ENCODE measurements at places on chromosomes 2 and 18.

DNA sequence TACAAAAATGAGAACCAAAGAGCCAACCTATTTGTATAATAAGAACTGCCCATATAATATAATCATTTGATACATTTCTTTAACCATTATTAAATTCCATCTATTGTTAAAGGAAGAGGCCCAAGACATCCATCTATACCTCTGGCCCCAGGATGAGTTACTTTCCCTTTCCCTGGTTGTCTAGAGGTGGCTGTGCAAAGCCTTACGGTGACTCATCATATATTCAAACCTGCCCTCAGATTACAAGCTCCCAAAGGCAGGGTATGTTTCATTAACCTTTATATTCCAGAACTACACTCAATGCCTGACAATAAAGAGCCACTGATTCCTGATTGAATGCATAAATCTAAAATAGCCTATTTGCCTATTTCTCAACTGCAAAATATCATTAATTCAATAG is 105.8 kb upstream of the PID1 start:
- DNase-seq = no peak

GRCh38 chr2:200670313-200670712 is 84.5 kb downstream of the AOX1 start:
- no peak for DNase-seq

GRCh38 chr2:170973492-170974303 is 44.6 kb downstream of the GORASP2 start:
- DNase-seq = peak; percentile 65

DNA sequence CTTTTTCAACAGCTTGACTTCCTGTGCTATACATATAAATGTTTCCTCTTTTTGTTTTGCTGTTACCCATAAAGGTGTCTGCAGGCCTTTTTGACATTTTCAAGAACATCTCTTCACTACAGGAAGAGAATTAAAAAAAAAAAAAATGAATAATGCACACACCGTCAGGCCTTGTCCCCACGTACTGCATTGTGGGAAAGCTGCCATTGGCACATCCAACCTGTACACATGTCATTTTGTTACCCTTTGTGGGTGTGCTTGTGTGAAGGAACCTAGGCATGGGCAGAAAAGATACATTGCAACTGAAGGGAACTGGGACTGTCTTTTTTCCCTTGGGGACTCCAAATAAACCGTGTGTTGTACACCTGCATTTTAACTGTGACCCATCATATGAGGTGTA is 16.8 kb upstream of the TMEM37 start:
- no peak for DNase-seq

DNA sequence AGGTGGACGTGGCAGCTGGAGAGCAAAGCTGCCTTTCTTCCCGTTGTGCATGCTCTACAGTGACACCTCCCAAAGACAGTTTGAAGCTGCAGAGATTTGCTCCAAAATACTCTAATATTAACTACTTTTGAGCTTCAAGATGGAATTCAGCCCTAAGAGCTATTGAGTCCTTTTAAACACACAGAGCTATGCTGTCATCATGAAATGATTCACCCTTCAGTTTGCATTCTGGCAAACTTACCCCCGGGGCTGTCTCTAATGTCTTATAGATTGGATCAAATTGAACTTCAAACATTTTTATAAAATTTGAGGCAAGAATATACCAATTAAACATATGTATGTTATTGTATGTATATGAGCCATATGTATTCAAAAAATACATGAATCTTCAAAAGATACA is 110.7 kb upstream of the EFEMP1 start:
- DNase-seq = no peak

DNA sequence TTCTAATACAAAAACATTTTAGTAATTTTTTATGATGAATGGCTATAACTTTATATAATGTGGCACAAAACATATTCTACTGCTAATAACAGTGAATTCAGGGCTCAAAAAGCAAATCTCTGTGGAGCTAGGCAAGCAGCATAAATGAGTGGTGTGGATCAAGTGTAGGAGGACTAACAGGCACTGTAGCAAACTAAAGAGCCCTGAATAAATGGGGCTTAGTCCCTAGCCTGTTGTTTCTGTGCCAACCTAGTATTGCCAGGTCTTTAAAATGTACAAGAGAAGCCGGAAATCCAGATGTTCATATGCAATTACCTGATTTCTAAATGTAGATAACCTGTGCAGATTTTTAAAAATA is 18.5 kb downstream of the REL start:
- DNase-seq = no peak

GRCh38 chr2:121004950-121005349 is 269.3 kb downstream of the GLI2 start:
- no peak for DNase-seq

DNA sequence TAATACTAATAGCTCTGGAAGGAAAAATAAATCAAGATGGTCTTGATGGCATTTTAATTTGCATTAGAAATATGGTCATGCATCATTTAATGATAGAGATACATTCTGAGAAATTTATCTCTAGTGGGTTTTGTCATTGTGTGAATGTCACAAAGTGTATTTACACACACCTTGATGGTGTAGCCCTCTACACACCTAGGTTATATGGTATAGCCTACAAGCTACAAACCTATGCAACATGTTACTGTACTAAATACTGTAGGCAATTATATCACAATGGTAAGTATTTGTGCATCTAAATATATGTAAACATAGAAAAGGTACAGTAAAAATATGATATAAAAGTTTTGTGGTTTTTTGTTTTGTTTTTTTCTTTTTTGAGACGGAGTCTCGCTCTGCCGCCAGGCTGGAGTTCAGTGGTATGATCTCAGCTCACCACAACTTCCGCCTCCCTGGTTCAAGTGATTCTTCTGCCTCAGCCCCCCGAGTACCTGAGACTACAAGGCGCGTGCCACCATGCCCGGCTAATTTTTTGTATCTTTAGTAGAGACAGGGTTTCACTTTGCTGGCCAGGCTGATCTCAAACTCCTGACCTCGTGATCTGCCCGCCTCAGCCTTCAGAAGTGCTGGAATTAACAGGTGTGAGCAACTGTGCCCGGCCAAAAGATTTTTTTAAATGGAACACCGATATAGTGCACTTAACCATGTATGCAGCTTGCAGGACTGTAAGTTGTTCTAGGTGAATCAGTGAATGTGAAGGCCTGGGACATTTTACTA is 83.7 kb upstream of the UBXN4 start:
- DNase-seq = no peak

DNA sequence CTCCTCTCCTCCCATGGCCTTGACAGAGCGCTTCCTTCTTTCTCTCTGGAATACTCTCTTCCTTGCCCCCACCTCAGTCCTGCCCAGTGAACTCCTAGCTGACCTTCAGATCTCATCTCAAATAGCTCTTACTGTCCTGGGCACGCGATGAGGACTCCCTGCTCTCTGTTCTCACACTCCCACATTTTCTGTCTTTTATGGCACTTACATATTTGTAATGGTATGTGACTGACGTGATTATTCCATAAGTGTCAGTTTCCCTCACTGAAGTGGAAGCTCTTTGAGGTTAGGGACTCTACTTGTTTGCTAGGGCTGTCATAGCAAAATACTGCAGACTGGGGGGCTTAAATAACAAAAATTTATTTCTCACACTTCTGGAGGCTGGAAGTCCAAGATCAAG is 1.7 kb upstream of the DYSF start:
- no peak for DNase-seq

DNA sequence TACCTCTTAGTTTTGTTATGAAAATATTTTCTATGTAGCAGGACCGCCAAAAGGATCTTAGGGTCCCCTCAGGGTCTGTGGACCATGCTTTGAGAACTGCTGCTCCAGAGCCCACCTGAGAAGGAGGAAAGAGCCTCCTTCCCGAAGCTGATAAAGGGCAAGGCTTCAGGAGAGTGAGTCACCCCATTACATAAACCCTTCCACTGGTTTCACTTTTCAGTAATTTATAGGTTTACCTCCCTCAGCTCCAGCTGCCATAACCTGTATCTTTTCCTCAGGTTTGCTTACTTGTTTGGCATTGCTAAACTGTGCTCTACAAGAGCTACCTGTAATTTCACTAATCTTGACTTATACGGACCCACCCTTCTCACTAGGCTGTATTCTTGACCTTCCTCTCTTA is 6.6 kb downstream of the TTLL4 start:
- no peak for DNase-seq

DNA sequence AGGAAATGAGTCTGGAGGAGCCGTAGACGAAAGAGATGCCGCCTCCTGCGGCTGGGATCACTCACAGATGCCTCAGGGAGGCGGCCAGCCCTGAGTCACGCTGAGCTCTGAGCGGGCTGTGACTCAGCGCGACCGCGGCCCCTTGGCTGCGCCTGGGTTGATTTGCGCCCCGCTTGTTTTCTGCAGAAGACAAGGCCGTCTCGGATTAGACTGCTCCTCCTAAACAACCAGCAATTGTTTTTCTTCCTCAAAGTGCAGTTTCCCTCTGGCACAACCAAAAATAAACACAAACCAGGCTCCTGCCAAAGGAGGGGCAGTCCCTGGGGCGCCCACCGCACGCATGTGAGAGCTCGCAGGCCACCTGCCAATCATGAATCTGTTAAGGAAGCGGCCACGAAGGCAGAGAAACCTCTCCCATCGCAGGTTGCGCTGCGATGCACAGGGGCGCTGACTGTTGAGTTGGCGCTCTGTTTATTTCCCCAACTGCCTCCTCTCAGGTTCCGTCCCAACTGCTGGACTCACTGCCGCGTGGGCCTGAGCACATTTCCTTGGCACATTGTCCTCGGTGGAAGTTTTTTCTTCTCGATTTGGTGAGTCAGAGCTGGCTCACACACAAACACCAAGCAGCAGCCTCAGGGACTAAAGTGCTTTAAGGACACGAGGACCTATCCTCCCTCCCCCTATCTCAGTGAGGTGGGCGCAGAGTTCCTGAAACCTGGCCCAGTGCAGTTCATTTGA is 85.2 kb upstream of the NDUFV2 start:
- peak; percentile 92 for DNase-seq

DNA sequence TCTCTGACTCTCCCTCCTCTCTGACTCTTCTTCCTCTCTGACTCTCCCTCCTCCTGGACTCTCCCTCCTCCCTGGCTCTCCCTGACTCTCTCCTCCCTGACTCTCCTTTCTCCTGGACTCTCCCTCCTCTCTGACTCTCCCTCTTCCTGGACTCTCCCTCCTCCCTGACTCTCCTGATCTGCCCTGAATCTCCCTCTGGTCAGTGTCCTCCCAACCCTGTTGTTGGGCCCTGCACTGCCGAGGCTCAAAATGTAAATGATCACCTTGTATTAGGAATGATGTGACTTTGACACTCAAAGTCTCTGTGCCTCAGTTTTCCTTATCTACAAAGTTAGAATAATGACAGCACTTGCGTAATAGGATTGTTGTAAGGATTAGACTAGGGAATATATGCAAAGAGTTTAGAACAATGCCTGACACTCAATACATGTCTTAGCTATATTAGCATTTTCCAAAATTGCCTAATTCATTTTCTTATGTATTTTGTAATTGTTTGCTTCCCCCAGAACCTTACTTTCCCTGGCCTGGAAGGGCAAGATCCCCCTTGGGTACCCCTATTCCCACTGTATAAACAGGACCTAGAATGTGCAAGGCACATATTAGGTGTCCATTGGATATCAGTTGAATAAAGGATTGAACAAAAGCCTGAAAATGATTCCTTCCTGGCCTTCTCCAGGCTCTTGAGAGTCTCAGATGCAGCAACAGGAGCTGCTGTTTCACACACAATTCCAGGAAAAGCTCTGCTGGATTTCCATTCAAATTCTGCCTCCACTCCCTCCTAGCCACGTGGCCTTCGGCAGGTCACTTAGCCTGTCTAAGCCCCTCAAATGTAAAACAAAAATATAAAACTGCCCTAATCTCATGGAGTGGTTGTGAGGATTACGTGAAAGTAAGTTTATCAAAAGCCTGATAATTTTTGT is 170.1 kb downstream of the INHBB start:
- DNase-seq = no peak

DNA sequence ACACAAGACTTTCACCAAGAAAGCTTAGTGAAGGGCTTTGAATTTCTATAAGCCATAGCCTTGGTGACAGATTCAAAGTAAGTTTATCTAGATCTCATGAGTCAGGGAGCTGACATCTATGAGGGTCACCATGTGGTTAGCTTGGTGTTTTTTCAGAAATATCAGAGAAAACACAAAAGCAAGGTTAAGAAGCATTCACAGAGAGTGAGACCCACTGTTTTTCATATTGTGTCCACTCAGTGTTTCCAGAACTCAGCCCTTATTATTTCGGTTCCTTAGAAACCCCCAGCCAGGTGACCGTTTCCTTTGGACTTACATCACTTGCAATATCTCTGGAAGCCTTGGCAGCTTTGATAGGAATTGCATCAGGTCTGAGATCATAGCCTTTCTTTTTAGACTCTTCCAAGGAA is 76.6 kb downstream of the NEB start:
- DNase-seq = no peak

- no peak for DNase-seq
Observed at GRCh38 chr2:187985923-187986322, 305.8 kb upstream of the GULP1 start.
